Endothelial cell (in vitro differentiated cells): ENCODE measurements at places on chromosomes 3 and 15. TPM values are rescaled to one million over a fixed set of nuclear protein-coding genes. Genes with fewer than 3 reads are reported as not detected.

Gene EPHB3
- total RNA-seq, result 4.3 TPM

Gene HDGFL3
- 91.2 TPM for total RNA-seq

Gene TM2D3
- 37.7 TPM for total RNA-seq

Gene ELL3
- total RNA-seq, result 1.9 TPM

Gene SUSD5
- total RNA-seq, result 3.9 TPM

Gene GHSR
- total RNA-seq, result not detected

Gene CLSTN2
- total RNA-seq, result 0.74 TPM

Gene SLC27A2
- total RNA-seq, result 0.51 TPM

Gene STX19
- not detected for total RNA-seq

Gene DAPK2
- total RNA-seq, result 10.0 TPM

Gene SPINK8
- not detected for total RNA-seq

Gene C3orf49
- not detected for total RNA-seq

Gene SLC22A13
- 0.21 TPM for total RNA-seq

Gene TMEM108
- total RNA-seq, result 14.2 TPM

Gene FAM107A
- total RNA-seq, result 0.18 TPM

Gene QRICH1
- 136 TPM for total RNA-seq

Gene MYL3
- total RNA-seq, result not detected

Gene DUOXA1
- 1.9 TPM for total RNA-seq

Gene ZCWPW2
- total RNA-seq, result 0.80 TPM

Gene ERC2
- total RNA-seq, result 20.5 TPM

Gene RPL32
- 1,571 TPM for total RNA-seq

Gene CLRN1
- total RNA-seq, result not detected

Gene TRH
- total RNA-seq, result 0.49 TPM

Gene DGKG
- 0.54 TPM for total RNA-seq

Gene SCN5A
- total RNA-seq, result 1.4 TPM

Gene PCLAF
- 7.0 TPM for total RNA-seq

Gene CCDC191
- total RNA-seq, result 4.0 TPM

Gene CACNA2D2
- 17.3 TPM for total RNA-seq

Gene AGBL1
- total RNA-seq, result 0.03 TPM

Gene RFTN1
- total RNA-seq, result 41.8 TPM
